ENCODE measurements at places on chromosomes 13 and 19. TPM values are rescaled to one million over a fixed set of nuclear protein-coding genes. Genes with fewer than 3 reads are reported as not detected.

The PSG2 gene
- total RNA-seq = not detected

DNA sequence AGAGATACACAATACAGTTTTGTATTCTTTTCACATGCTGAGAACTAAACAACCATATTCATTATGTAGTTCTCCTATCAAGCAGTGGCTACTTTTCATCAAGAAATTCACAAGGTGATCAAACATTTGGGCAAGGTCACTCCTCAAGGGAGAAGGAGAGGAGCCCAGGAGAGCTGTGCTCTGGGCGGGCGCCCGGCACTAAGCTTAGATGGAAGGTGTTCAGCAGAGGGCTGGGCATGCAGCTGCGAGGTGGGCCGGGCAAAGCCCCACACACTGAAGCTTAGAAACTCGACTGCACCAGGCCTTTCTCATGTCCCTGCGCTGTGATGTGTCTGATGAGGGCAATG lies 30.4 kb upstream of the SPACA7 start:
- no peak for DNase-seq

The TSEN34 gene
- total RNA-seq = 46.5 TPM

DNA sequence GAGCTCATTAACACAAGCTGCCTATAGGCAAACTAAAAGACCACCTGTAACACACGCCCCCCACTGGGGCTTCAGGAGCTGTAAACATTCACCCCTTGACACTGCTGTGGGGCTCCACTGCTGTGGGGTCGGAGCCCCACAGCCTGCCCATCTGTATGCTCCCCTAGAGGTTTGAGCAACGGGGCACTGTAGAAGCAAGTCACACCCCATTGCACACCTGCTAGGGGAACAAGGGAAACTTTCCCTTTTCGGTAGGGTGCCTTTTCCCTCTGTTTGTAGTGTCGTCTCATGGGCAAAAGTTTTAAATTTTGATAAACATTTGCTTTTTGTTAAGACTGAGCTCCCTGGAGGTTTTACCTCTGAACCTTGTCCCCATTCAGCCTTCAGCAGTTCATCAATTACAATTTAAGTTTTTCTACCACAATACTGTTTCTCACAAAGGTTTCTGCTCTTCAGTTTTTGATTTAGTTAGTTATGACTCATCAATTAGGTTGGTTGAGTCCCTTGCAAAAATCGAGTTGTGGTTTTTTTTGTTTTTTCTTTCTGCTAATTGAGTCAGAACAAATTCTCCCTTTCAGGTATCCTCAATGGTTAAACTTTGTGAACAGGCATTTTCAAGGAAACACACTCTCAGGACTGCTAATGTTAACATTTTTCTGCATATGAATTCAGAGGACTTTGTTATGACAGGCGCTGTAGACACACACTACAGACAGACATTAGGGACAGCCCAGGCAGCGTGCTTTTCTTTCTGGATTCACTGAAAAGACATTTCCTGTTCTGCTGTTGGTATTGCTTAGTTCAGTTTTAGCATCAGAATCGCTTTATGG lies 35.1 kb downstream of the ZNF433 start:
- no peak for DNase-seq

The ZSCAN5C gene
- not detected for total RNA-seq

DNA sequence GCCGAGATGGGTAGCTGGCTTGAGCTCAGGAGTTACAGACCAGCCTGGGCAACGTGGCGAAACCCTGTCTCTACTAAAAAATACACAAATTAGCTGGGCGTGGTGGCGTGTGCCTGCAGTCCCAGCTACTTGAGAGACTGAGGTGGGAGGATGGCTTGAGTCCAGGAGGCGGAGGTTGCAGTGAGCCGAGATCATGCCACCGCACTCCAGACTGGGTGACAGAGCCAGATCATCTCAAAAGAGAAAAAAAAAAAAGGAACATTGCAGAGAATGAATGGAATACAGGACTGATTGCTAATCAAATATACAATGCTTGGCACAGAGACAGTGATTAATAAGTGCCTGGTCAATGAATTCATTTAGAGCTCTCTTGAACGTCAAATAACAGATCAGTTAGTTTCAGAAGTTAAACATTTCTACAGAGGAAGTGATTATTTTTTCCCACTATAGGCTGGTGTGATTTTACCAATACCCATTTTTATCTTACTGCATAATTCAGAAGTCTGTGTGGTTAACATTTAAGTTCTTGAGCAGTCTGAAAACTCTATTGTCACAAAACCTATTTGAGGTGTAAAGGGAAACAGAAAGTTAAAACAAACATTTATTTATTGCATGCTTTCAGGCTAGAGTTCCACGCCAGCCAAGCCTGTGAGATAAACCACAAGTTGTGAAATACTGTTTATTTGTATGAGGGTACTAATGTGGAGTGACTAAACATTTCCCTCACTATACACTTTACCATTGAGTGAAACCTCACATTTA lies 7.7 kb upstream of the TBC1D4 start:
- no peak for DNase-seq

- DNase-seq = peak; percentile 66
Measured at GRCh38 chr19:45117167-45117594, 24.2 kb downstream of the PPP1R37 start.

DNA sequence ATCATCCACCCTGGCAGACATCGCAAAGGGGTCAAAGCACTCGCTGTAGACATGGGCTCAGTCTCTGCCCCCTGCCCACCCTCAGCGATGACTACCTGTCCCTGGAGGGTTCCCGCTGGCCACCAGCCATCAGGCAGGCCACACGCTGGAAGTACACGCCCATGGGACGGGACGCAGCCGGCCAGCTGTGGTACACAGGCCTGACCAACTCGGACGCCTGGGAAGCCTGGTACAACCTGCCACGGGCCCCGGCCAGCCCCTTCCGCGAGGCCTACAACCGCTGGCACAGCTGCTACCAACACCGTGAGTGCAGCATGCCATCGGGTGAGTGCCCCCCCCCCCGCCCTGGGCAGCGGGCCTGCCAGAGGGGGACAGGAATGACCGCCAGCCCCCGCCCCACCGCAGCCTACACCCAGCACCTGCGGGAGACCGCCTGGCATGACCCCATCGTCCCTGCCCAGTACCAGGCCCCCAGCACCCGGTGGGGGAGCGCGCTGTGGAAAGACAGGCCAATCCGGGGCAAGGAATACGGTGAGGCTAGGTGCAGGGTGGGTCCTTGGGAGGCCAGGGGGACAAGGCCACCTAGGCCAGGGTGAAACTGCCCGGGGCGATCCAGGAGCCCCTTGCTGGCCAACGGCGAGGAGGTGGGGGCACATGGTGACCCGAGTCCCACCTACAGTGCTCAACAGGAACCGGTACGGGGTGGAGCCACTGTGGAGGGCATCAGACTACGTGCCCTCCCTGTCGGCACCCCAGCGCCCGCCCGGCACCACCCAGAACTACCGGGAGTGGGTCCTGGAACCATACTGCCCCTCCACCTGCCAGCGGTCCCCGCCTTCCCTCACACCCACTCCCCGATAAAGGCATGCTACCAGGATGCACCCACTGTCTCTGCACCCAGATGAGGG lies 4.4 kb downstream of the TEKTIP1 start:
- DNase-seq = no peak

- DNase-seq = no peak
Measured at GRCh38 chr19:11014403-11014911, 53.6 kb downstream of the SMARCA4 start.
